ENCODE measurements at places on chromosomes 11 and 22.

DNA sequence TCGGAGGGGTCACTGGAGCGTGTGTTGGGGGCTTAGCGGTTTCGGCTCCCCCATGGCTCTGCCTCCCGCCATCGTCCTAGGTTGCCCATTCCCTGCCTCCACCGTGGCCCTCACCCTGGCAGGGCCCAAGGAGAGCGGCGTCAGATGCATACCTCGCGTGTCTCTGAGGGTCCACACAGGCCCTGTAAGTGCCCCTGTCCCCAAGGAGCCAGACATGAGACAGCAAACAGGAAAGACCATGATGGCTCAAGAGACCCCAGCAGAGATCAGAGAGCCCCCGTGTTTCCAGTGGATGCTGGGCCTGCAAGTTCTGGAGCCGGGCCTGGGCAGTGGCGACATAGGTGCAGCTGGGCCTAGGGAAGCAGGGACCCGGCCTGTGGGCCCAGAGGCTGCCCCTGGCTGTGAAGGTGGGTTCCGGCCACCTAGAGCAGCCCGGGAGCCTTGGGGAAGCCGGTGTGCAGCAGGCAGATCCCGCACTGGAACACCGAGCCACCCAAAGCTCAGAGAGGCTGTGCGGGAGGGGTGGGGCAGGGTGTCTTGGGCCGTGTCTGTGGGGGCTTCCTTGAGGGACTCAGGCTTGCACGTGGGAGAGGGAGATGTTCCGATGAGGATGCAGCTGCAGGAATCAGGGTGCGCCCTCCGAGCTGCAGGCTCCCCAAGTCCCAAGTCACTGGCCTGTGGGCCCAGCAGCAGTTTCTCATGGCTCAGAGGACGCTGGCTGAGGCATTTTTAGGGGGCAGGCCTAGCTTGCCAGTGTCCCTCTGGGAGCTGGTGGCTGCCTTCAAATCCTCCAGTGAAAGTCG is 126.4 kb downstream of the KCNQ1OT1 start:
- DNase-seq = no peak

DNA sequence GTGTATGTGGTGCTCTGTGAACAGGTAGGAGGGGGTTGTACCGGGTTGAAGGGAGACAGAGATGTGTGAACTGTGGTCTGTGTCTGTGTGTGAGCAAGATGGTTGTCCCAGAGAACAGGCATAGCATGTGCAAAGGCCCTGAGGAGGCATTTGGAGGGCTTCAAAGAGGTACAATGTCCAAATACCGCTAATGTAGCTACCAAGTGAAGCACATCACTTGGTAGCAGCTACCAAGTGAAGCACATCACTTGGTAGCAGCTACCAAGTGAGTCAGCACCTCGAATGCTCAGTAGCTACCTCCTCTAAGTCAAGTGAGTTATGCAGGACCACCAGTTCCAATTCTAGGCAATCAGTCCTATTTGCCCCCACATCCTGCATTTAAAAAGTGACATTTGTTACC is 72.4 kb downstream of the KIAA1671 start:
- DNase-seq = no peak

GRCh38 chr11:58628446-58628845 is 6.0 kb downstream of the CNTF start:
- no peak for DNase-seq

DNA sequence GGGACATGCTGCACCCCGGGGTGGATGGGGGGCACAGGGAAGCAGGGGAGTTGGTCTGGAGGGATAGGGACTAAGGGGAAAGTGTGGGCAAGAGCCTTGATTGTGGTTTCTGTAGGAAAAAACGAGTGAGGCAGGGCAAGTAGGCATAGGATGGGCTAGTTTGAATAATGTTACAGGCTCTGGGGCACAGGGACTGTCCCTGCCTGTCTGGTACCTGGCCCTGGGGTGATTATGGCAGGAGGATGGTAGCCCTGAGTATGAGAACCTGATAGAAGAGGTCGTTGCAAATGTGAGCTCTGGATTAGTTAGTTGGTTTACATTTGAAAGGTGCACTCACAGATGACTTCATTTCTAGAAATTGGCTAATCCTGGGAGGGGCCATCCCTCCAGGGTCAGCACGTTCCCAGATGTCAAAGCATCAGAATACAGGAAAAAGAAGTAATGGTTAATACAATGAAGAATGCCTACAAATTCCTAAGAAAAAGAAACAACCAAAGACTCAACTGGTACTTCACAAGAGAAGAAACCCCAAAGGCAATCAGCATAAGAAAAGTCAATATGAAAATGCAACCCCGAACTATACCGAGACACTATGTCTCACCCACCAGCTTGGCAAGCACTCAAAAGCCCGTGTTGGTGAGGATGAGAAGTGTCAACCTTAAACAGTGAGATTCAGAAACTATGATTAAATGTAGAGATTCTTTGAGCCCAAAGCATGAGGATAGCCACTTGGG is 11.3 kb upstream of the SMIM38 start:
- no peak for DNase-seq

- no peak for DNase-seq
These were observed 60.4 kb downstream of the LARGE2 start for GRCh38 chr11:45982656-45983470.

DNA sequence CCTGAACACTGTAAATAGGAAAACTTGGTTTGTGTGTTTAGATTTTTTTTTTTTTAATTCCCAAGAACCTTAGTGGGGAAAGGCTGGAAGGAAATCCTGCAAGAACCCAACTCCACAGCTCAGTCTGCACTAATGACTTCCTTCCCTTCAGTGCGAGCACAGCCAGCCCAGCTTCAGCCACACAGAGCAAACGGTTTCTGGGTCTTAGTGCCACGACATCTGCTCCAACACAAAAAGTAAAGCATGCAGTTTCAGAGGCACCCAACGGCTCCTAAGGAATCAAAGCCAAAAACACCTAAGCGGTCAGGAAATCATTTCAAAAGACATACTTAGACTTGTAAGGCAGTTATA is 236.1 kb downstream of the TTC28 start:
- DNase-seq = peak; percentile 52

DNA sequence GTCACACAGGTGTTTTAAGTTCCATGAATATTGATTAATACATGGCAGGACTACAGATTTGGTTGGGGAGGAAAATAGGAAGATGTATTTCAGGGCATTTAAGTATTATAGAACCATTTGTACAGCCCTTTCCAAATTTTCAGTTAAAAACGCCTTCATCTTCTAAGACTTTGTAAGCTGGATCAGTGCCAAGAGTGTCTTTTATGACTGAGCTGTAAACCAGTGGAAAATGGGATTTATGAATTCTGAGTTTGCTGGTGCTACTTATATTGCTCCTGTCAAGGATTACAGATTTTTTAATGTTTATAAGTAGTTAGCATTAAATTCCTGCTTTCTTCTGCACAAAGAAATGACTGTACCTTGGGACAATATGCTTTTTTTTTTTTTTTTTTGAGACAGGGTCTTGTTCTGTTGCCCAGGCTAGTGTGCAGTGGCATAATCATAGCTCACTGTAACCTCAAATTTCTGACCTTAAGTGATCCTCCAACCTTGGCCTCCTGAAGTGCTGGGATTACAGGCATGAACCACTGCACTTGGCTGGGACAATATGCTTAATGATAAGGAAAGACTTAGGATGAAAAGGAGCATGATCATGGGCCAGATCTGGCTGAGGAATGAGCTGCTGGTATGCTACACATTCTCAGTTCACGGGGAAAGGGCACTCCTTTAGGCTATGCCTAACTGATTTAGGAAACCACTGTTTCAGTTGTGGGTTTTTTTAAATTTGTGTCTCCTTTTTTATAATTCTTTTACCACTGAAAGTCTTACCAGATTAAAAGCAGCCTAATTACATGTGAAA is 113.6 kb upstream of the MTNR1B start:
- DNase-seq = no peak

GRCh38 chr22:44179989-44180705 is 578 bp upstream of the PARVG start:
- no peak for DNase-seq

All from anterior cingulate cortex (tissue), 58 donors.